ENCODE measurements at places on chromosomes 16 and 17. TPM values are rescaled to one million over a fixed set of nuclear protein-coding genes. Genes with fewer than 3 reads are reported as not detected.

DNA sequence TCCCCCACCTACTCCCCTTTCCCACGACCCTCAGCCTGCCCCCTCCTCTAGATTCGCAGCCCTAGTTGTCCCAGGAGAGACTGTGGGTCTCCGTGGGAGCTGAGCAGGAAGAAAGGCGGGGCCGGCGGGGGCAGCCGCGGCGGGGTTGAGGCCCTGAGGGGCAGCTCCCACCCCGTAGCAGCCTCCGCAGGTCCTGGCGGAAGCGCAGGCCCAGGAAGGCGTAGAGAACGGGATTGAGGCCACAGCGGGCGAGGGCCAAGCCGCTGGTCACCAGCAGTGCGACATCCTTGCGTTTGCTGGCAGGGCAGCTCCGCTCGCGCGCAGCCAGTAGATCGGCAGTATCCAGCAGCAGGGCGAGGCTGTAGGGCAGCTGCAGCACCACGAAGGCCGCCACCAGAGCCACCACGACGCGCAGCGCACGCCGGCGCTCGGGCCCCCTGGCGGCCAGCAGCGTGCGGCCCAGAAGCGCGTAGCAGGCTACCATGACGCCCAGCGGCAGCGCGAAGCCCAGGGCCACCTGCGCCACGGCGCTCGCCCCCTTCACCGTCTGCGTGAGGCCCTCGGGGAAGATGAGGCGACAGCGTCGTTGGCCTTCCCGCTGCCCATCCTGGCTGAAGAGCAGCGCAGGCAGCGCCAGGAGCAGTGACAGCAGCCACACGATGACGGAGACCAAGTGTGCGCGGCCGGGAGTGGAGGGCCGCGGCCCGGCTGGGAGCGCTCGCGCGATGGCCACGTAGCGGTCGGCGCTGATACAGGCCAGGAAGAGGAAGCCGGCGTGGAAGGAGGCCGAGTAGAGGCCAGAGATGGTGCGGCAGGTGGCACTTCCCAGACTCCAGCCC is 1.9 kb downstream of the CCR10 start:
- DNase-seq = peak; percentile 70

DNA sequence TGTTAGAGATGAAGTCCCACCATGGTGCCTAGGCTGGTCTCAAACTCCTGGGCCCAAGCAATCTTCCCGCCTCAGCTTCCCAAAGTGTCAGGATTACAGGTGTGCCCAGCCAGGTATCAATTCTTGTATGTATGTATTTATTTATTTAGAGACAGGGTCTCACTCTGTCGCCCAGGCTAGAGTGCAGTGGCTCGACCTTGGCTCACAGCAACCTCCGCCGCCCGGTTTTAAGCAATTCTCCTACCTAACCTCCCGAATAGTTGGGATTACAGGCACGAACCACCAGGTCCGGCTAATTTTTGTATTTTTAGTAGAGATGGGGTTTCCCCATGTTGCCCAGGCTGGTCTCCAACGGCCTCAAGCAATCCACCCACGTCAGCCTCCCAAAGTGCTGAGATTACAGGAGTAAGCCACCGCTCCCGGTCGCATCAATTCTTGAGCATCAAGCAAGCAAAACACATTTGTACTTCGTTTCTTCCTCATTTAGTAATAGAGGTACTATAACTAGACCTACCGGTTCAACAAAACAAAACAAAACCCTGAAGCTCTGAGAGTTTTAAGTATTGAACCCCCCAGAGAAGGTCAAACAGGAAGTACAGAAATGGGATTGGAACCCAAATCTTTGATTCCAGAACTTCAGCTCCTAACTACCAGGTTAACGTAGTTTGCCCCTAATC is 1.0 kb upstream of the ZNF500 start:
- DNase-seq = peak; percentile 47

GRCh38 chr16:66446737-66447136 is 19.6 kb downstream of the BEAN1 start:
- no peak for DNase-seq

- peak; percentile 40 for DNase-seq
Measured at GRCh38 chr17:41500131-41500911, 5.1 kb downstream of the KRT13 start.

DNA sequence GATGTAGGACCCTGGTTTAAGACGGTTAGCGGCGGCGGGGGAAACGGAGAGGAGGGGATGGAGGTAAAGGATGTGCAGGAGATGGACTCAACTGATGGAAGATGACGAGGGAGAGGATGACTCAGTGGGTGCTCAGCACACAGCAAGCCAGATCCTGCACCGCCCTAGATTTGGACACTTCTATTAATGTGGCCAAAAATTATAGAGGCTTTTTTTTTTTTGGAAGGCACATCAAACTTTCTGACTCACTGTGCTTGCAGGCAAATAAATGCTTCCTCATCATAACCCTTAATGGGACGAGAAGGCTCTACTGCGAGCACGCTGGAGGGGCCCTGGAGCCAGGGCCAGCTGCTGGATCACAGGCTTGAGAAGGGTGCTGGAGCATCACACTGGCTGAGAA is 36.0 kb downstream of the RTN4RL1 start:
- peak; percentile 94 for DNase-seq

The FSCN2 gene
- 1.8 TPM for total RNA-seq

DNA sequence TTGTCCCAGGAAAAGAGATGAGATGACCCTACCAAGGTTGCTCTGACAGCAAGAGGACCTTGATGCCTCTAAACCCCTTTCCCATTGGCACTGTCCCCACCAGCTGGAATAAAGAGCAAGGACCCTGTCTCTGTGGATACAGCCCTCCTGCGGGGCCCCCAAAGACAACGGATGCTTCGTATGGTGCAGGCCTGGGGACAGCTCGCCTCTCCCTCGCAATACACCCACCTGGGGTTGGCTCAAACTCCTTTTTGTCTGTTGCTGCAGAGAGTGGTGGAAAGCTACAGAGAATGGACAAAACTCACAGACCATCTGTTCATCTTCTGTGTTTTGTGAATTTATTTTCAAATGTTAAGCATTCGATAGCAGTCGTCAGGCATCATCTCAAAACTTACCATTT is 27.6 kb upstream of the CACNG3 start:
- DNase-seq = no peak

The ARL5C gene
- total RNA-seq = 2.1 TPM

GRCh38 chr17:37405955-37406634 is 541 bp downstream of the ACACA start:
- peak; percentile 23 for DNase-seq

The PLSCR3 gene
- 26.9 TPM for total RNA-seq

DNA sequence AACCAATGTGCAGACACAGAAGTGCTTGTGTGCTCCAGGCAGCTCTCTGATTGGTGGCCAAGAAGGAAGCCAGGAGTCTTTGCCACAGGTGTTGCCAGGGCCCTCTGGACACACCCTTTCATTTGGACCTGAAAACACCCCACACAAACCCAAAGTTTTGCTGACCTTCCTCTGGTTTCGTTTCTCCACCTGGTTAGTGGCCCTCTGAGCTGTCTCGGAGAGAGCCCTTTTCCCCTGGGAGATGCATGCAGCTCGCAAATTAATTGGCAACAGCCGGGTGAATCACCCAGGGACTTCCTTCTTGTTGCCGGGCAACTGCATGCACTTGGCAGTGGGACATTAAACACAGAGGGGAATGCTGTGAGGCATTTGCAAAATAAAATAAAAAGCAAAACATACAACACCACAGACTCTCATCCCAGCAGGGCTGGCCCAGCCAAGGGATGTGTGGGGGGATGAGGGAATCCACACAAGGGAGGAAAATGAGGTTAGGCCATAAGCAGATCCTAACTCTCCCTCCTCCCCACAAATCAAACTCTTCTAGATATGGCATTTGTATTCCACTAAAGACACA is 286.6 kb downstream of the SOX9 start:
- peak; percentile 93 for DNase-seq

The VPS25 gene
- 57.2 TPM for total RNA-seq

- peak; percentile 83 for DNase-seq
Measured at GRCh38 chr17:76268015-76268749, 3.0 kb downstream of the UBALD2 start.

The TLCD3B gene
- 0.18 TPM for total RNA-seq

DNA sequence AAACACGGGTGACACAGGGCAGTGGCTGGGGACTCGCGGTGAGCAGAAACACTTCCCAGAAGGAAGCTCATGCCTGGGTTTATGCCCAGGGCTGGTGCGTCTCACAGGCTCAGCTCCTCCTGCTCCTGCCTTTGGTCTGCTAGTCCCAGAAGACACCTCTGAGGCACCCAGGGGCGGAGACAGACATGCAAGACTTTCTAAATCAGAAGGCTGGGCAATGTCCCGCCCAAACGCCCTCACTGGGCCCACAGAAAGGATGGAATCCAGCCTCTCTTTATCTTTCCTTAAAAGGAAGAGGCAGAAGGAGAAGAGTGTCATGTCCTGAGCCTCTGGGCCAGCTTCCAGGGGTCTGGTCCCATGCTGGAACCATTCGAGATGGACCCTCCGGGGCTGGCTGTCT is 197.7 kb upstream of the RPL38 start:
- no peak for DNase-seq

The UNC13D gene
- 0.54 TPM for total RNA-seq

GRCh38 chr16:81565321-81566028 is 120.9 kb downstream of the CMIP start:
- no peak for DNase-seq

The SLC6A2 gene
- not detected for total RNA-seq

The CCDC40 gene
- 5.2 TPM for total RNA-seq

The PDIA2 gene
- total RNA-seq = not detected

DNA sequence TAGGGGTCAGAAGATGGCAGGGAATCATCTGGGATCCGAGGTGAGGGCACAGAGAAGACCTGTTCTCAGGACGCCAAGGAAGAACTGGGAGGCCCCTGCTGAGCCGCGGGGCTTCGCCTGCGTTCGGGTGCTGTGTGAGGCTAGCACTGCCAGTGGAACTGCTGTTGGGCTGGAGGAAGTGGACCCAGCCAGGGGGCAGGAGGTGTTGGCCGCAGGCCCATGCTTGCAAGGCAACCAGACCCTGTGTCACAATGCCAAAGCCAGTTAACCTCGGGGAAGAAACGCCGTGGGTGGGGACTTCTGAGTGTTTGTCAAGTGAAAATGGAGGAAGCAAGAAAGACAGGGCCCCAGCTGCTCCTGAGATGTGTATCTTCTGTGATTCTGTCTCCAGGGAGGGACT is 185.5 kb downstream of the LGALS9B start:
- no peak for DNase-seq

The FAM171A2 gene
- total RNA-seq = 3.1 TPM

- peak; percentile 31 for DNase-seq
Measured at GRCh38 chr17:7323731-7324437, 5.3 kb downstream of the NEURL4 start.

GRCh38 chr17:34981538-34982241 is 1.4 kb downstream of the LIG3 start:
- DNase-seq = peak; percentile 28

The SLC2A4 gene
- 0.18 TPM for total RNA-seq

The TPSB2 gene
- total RNA-seq = not detected

DNA sequence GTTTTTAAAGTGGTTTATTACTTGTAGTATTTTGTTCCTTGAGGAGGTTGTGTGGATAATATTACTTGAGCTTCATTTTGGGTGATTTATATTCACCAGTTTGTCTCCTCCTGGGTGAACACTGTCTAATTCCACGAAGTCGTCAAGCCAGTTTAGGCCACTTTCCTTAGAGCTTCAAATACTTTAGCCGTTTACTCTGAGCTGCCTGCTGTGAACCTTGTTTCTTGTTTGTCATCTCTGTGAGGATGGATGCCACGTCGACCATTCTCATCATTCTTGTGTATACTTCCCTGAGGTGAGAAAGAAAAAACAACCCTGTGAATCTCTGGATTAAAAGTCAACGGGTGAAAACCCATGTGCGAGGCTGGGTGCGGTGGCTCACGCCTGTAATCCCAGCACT is 9.0 kb downstream of the KRT24 start:
- no peak for DNase-seq

GRCh38 chr17:32492648-32493289 is 6.0 kb downstream of the CDK5R1 start:
- no peak for DNase-seq

- DNase-seq = no peak
Measured at GRCh38 chr16:21613361-21613760, 14.0 kb downstream of the METTL9 start.

DNA sequence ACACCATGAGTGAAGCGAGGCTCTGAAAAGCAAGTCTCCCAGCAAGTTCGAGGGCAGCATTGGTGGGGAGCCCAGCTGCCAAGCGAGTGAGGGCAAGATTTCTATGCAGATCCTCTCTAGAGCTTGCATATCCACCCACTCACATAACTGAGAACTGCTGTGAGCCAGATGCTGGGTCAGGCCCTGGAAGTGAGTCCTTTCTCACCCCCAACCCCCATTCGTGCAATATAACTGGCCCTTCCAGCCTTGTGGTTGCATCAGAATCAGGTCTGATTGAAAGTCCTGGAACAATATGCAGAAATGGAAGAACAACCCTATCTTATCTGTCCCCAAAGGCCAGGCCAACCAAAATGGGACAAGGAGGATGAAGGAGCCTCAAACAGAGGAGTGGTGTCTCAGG is 146.6 kb downstream of the IRX5 start:
- DNase-seq = no peak

The ACLY gene
- 64.1 TPM for total RNA-seq

The RPL23 gene
- 638 TPM for total RNA-seq

The RPS2 gene
- total RNA-seq = 1,942 TPM

GRCh38 chr17:17921192-17922069 is 50.8 kb downstream of the TOM1L2 start:
- peak; percentile 94 for DNase-seq

GRCh38 chr17:66431910-66432309 is 129.5 kb downstream of the PRKCA start:
- DNase-seq = peak; percentile 91

DNA sequence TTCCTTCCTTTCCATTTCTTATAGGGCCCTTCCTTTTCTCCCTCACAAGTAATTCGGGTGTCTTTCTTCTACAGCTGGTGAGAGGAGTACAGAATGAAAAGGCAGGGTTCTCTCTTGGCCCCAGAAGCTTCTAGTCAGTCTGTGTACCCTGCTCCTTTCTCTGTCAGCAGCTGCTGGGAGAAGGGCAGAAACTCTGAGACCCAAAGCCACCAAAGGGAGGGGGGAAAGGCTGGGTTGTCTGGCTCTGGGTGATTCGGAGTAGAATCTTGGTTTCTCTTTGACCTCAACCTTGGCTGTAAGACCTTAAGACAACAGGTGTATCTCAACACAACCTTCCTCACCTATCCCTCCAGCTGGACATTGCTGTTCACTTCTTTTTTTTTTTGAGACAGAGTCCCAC is 3.3 kb upstream of the NR1D1 start:
- DNase-seq = no peak

The TMC8 gene
- not detected for total RNA-seq

GRCh38 chr17:75416006-75416405 is 10.5 kb upstream of the GRB2 start:
- DNase-seq = no peak

GRCh38 chr17:39597372-39598046 is 10.2 kb downstream of the NEUROD2 start:
- no peak for DNase-seq

The MILR1 gene
- 52.5 TPM for total RNA-seq

The CD300E gene
- not detected for total RNA-seq
